Osteocyte (in vitro differentiated cells): ENCODE measurements at places on chromosomes 1 and 21. TPM values are rescaled to one million over a fixed set of nuclear protein-coding genes. Genes with fewer than 3 reads are reported as not detected.

The SELP gene
- not detected in 2 replicates for total RNA-seq

The UBXN10 gene
- total RNA-seq: not detected in 2 replicates

The HEYL gene
- 1.3 and 1.4 TPM in 2 replicates for total RNA-seq

The SLAMF6 gene
- not detected in 2 replicates for total RNA-seq

GRCh38 chr1:221892301-221892830 lies 150.5 kb upstream of the DUSP10 start:
- no peak for DNase-seq

- no peak for DNase-seq
Observed at GRCh38 chr1:41557751-41558455, 73.4 kb upstream of the EDN2 start.

DNA sequence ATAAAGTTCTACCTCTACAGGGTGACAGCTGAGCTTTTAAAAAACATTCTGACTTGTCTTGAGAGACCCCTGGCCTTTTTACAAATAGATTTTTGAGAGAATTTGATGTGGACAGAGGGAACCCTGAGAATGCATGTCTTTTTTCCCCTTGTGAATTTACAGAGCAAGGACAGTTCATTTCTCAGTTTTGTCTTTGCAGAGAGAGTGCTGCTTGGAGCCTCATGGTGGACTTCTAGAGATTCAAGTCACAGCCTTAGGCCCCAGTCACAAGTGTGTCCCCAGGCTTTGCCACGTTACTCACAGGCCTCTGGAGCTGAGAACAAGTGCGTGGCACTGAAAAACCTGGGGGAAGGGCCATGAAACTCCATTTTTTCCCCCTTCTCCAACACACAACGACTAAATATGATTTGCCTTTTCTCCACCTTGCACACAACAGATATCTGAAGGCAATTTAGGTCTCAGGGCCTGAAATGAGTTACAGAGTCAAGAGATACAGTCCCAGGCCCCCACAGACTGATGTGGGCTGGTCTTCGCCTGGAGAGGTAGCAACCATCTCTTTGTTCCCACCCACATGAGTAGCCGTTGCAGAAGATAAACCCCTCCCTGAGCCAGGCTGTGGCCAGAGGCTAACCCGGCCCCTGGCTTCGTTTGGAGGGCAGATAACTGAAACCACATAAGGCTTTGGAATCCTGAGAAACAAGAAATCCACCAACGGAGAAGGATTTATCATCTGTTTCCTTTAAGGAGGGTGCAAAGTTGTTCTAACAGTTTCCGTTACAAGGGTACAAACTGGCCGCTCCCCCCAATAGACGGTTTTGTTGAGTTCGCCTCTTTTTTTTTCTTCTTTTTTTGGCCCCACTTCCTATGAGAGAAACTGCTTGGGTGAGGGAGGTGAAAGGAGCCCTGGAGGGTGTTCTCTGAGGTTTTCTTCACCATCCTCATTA lies 1.0 kb upstream of the PIGV start:
- no peak for DNase-seq

DNA sequence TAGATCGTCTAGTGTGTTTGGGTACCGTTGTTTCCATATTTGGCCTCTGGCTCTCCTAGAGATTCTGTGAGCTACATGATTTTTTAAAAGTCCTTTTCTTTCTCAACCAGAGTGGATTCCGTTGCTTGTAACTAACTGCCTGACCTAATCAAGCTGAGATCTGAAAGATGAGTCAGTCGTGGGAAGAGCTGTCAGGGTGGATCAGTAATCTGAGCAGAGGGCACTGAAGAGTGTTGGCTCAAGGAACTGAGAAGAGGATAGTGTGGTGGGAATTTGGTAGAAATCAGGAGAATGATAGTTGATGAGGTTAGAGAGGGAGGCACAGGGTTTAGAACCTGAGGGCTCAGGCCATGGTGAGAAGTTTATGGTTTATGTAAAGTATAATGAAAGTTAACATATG lies 52.2 kb downstream of the TRAF5 start:
- DNase-seq: no peak

DNA sequence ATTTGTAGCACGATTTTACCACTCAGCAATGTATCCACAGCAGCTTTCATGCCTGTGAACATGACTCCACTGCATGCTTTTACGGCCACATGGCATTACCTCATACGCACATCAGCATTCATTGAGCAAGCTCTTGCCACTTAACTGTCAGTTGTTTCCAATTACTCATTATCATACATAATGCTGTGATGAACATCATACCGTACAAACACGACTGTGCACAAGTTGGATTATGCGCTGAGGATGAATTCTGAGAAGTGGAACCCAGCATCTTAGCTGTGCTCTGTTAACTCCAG lies 9.6 kb downstream of the UMODL1 start:
- DNase-seq: no peak

DNA sequence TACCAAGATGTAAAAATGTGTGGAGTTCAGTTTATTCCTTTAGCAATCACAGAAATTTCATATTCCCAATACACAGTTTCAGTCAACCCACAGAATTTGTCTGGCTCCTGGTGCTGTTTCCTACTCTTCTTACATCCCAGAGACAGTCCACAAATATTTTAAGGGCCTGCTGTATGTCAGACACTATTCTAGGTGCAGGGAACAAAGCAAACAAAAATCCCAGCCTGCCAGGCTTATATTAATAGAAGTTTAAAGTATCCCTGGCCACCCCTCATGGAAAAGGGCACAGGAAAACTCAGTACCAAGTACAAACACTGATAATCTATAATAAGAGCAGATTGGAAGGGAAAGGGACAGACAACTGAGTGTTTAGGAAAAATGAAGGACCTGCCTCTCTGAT lies 194.8 kb downstream of the ZP4 start:
- no peak for DNase-seq

GRCh38 chr21:34630536-34631143 lies 15.7 kb upstream of the RCAN1 start:
- no peak for DNase-seq
